GM20000 (cell line): ENCODE measurements at places on chromosomes 12 and 14.

DNA sequence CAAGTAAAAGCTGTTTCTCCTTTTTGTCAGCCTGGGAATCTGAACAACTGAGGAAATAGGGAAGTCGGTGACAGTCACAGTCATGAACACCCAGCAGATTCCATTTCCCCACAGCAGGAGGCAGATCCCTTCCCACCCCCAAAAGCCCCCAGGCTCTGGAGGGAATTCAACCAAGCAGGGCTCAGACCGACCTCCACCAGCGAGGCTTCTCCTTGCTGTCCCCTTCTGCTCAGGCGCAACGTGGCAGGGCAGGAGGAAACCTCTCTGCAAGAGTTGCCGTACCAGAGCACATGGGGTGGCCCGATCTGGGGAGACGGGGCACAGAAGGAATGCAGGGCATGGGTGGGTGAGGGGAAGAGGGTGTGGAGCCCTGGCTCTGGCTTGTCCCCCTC lies 319 bp downstream of the GALNT6 start:
- DNase-seq: no peak

- DNase-seq: peak; percentile 53
These were observed 91.8 kb downstream of the EML1 start for GRCh38 chr14:99884834-99885648.

DNA sequence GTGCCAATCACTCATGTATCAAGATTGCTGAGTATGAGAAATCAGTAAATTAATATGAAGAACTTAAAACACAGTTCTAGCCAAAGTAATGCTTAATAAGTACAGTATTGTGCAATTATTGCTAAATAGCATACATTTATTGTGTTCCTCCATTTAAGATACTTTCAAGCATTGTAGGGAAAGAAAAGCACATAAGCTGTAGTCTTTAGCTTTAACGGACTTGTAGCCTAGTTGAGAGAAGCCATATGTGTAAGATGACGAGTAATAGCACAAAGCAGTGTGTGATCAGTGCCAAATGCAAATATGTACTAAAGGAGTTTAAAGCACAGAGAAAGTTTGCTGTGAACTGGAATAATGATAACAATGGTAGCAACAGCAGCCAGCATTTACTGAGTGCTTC lies 38.1 kb downstream of the ETV6 start:
- no peak for DNase-seq

DNA sequence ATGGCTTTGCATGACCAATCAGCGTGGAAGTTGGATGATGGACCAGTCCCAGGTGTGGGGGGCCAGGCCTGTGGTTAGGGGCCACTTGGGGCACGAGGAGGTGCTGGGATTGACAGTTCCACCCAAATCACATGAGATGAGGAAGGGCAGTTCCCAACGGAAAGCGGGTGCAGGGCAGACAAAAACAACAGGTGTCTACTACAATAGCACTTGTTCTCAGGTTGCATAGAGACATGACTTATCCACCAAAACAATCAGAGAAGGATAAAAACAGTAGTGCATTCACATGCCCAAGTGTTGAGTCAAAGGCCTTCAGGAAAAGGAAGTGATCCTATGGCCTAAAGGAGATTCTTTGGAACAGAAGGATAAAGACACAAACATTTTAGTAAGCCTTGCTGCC lies 14.6 kb upstream of the EIF2B2 start:
- no peak for DNase-seq

GRCh38 chr12:119302451-119303080 lies 32.0 kb upstream of the CCDC60 start:
- no peak for DNase-seq

DNA sequence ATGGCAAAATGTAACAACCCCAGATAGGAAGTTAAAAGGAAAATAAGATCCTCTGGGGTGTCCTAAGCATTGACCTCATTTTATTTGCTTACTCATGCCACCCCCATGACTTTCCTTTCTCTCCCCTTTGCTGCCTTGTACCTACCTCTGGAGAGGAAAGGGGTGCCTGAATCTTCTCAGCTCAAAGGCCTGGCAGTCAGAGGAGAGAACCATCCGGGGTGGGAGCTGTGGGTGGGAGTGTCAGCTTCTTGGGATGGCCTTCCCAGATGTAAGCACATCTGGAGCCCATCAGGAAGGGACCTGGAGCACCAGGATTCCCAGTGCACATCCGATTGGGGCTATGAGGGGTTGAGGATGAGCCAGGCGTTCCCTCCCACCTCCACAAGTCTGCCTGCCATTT lies 5.2 kb upstream of the ITGA5 start:
- DNase-seq: no peak

DNA sequence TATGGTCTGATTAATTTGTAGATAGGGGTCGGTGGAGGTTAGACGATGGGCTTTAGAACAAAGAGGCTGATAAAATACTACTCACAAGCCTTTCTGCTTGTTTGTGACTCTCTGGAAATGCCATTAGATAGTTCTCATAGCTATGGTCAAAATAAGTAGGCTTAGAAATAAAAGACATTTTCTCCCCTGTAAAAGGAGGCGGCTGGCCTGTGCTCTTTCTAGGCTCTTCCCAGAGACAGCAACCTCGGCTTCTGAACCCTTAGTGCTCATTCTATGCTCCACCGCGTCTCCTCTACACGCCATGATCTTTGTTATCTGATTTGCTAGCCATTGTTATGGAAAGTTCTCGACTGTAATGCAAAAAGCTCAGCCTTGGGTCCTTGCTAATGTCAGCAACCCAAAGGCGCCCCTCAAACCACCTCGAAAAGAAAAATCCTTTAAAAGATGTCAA lies 64.5 kb downstream of the CRADD start:
- peak; percentile 58 for DNase-seq

GRCh38 chr12:48894271-48894670 lies 28.6 kb upstream of the RND1 start:
- DNase-seq: no peak

DNA sequence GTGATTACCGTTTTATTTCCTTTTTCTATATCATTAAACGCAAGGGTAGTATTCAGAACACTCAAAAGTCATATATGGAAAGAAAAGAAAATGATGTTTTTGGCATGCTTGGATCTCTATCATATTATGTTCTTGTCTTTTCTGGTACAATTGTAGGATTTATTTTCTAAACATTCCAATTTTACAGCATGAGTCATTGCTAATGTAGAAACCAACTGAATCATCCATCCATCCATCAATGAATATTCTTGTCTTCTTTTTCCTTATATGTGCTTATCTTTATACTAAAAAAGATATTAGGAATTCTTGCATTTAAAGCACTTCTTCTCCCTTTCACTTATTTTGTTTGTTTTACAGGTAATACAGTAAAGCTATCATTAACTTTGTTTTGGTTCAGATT lies 20.4 kb upstream of the AMIGO2 start:
- DNase-seq: no peak
